Left renal pelvis (tissue), 4 donors: ENCODE measurements at places on chromosomes 2 and 18.

DNA sequence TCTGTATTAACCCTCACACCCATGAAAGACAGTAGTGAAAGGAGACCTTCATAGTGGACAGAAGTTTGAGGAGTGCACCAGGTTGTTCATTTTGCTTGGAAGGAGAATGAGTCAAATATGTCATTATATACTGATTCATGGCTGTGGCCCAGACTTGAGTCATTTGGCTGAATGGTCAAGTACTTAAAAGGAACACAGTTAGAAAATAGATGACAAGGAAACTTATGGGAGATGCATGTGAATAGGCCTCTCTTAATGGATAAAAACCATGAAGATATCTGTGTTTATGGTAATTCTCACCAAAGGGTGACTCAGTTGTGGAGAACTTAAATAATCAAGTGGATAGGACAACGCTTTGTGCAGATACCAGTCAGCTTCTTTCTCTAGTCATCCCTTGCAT lies 524.7 kb upstream of the CNTNAP5 start:
- no peak for DNase-seq

- no peak for DNase-seq
Observed at GRCh38 chr2:63780518-63781155, 61.1 kb upstream of the UGP2 start.

GRCh38 chr18:31679791-31680432 lies 4.5 kb downstream of the B4GALT6 start:
- DNase-seq: no peak

GRCh38 chr2:96923810-96924774 lies 54.2 kb upstream of the SEMA4C start:
- DNase-seq: no peak

- DNase-seq: no peak
Observed at GRCh38 chr2:218981881-218982585, 3.0 kb downstream of the FEV start.

- DNase-seq: no peak
Observed at GRCh38 chr2:28444956-28445355, 50.9 kb upstream of the PLB1 start.

DNA sequence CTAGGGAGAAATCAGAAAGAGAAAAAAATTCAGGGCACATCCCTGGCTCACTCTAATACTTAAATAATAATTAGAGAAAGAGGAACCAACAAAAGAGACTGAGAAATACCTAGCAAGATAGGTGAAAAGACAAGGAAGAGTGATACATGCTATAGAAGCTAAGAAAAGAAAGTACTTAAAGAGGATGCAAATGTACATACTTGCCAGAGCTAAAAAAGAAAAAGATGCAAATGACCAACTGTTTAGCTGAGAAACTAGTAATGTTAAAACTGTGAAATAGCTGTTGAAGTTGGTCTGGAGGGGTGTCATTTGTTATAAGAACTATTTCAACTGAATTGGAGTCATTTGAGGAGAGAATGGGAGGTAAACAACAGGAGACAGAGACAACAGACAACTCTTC lies 412.2 kb downstream of the SPAG16 start:
- no peak for DNase-seq

DNA sequence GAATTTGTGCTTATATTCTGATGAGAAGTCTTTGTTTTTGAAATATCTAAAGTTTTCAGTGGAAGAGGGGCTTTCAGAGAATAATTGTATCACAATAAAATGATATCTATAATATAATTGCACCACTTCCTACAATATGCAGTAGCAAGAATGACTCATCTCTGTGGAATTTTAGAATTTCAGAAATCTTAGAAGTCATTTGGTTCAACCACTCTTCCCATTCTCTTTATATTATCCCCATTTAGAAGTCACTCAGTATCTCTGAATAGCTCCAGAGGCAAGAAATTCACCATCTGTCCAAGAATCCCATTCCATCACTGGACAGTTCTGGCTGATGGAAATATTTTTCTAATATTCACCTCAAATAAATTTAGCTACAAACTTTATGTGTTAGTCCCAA lies 59.3 kb upstream of the CCDC68 start:
- no peak for DNase-seq

- no peak for DNase-seq
Observed at GRCh38 chr2:119541476-119541875, 2.8 kb upstream of the CFAP221 start.

GRCh38 chr2:214492152-214492551 lies 81.3 kb downstream of the VWC2L start:
- DNase-seq: no peak

DNA sequence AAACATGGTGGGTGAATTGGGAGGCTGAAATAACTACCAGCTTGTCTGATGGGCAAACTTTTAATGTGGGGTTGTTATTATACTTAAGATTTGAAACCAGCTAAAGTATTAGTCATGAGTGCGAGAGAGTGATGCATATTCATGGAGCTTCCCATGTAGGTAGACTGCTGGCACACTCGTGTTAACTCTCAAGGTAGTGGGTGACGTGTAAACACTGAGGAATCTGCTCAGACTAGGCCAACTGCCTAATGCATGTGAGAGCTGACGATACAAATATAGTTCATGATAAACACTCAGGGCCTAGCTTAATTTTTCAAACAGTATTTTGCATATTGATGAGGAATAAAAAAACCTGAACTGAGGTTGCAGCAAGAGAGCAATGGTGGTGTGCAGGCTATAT lies 1165.7 kb upstream of the PIK3C3 start:
- DNase-seq: no peak

DNA sequence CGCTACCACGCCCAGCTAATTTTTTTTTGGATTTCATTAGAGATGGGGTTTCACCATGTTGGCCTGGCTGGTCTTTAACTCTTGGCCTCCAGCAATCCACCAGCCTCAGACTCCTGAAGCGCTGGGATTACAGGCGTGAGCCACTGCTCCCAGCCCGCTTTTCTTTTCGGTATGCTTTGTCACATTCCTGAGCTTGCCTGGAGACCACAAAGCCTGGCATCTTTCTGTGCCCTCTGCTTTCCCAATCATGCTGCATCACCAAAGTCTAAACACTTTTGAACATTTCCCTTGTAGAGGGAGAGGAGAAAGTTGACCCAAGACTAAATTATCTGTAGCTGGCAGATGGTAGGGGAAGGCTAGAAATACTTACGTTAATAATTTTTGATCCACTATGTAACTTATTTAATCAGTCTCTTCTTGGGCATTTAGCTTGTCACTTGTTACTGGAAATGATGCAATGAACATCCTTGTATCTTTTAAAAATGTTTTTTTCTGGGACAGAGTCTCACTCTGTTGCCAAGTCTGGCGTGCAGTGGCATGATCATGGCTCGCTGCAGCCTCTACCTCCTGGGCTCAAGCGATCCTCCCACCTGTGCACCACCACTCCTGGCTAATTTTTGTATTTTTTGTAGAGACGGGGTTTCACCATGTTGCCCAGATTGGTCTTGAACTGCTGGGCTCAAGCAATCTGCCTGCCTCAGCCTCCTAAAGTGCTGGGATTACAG lies 2.7 kb upstream of the NPC1 start:
- no peak for DNase-seq

GRCh38 chr18:72187956-72188355 lies 356.2 kb downstream of the CBLN2 start:
- no peak for DNase-seq

- no peak for DNase-seq
Observed at GRCh38 chr18:57466745-57467409, 31.7 kb downstream of the ONECUT2 start.

GRCh38 chr2:82139979-82140611 lies 1835.5 kb upstream of the LRRTM1 start:
- DNase-seq: peak; percentile 41

GRCh38 chr2:96918754-96919550 lies 49.1 kb upstream of the SEMA4C start:
- DNase-seq: no peak

DNA sequence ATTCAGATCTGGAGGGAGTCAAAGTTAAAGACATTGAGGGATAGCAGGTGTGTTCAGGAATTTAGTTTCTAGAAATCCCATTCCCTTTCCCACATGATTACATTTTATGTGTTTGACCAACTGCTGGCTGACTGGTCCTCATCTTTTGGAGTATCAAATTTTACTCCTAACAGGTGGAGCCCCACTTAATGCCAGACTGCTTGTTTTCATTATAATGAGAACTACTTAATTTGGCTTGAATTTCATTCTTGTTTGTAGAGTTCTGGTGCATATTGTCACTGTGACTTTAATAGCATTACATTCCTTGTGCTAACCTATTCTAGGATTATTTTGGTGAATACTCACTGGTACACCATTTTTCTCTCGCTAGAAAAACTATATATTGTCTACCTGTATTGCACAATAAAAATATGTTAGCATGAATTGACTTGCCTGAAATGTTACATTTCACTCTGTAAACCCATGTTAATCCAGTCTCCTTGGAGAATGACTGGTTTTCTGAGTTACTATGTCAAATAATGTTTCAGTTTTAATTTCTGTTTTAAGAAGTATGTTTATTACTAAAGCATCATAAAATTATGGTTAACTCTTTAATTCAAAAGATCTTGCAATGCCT lies 98.2 kb downstream of the TANC1 start:
- no peak for DNase-seq

DNA sequence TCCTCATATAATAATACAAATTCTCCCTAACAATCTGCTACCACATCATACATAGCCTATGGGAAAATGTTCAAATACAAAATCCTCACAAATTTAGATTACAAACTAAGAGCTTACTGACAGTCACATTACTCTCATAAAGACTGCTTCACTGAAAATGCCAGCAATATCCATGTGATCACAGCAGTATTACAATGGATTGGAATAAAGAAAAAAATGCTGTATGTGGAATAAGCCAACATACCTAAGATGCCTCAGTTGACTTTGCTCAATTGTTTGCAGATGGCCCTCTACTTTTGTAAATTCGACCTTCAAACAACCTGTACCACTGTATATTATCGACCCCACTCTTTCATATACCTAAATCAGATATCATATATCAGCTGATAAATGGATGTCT lies 88.7 kb downstream of the DYM start:
- DNase-seq: no peak

DNA sequence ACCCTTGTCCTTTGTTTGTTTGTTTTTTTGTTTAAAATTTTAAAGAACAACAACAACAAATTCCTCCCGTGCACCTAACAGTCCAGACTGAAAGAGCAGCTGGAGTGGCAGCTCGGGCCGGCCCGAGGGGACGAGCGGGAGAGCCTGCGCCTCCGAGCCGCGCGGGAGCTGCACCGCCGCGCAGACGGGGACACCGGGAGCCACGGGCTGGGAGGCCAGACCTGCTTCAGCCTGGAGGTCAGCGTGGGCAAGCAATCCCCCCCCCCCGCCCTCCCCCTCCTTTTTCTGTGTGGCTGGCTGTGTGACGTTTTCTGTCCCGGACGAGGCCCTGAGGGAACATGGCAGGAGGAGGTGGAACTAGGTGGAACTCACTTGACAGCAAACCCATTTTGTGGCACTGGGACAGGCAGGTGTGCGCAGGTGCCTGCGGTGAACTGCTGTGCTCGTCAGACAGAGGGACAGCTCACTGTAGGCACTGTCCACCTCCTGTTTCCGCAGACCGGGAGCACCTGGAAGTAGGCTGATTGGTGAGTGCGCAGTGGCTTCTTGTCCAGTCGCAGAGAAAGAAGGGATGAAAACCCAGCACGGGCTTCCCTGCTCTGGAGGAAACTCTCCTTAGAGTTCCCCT lies 80.6 kb downstream of the MTCL1 start:
- no peak for DNase-seq

GRCh38 chr2:228527197-228527881 lies 345.9 kb upstream of the SPHKAP start:
- no peak for DNase-seq

GRCh38 chr2:69716555-69717120 lies 25.3 kb upstream of the ANXA4 start:
- DNase-seq: no peak

DNA sequence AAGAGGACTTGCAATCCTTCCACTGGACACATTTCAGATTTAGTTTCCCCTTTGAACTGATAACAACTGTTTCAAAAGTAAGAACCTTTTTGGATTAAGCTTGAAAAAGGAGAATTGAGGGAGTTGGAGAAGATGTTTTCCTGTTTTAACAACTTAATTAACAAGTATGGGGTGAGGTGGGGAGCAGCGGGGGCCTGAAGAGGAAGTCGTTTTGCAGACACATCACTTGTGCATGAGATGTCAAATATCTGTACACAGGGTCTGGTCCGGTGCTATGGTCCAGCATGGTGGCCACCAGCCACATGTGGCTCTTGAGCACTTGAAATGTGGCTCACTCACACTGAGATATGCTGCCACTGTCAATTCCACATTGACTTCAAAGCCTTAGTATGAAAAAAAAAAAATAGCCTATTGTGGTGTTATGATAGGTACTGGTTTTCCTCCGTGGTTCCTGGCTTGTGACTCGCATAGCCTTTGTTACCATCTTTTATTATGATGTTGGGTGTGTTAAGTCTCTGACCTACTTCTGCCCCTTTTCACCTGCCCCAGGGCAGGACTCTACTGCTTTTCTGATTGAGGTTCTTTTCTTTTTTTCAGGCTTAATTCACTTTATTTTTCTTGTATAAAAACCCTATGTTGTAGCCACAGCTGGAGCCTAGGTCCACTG lies 205.5 kb downstream of the BCL2 start:
- DNase-seq: no peak

DNA sequence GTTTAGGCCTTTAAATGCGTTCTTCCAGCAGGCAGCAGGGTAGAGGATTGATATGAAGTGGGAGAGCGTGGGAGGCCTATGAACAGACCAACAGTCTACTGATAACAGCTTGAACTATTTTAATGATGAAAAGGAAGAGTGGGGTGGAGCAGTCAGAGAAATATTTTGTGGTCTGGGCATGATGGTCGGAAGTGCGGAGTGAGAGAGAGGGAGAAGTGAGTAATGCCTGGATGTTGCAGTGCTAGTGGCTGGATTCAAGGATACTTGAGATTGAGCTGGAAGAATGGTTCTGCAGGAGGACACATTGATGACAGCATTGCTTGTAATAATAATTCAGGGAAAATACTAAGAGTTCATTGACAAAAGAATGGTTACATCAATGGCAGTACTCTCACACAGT lies 151.0 kb upstream of the DAPL1 start:
- DNase-seq: no peak

GRCh38 chr2:236673823-236674185 lies 104.2 kb downstream of the ACKR3 start:
- DNase-seq: no peak

DNA sequence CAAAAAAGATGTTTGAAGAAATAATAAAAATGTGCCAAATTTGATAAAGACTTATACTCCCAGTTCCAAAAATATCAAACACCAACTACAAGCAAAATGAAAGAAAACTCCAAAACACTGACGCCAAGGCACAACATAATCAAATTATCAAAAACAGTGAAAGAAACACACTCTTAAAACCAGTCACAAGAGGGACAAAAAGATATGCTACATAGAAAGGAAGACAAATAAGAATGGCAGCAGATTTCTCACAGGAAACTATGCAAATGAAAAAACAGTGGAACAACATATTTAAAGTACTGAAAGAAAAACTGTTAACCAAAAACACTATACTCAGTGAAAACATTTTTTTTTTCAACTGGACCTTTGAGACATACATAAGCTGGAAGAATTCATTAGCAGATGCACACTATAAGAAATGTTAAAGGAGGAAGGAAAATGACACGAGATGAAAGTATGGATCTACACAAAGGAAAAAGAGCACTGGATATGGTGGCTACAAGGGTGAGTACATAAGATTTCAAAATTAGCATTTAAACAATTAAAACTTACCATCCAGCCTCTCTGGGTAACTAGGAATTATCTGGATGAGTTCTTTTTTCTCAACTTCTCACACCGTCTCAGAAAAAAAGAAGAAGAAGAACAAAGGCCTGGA lies 94.0 kb upstream of the ACVR1C start:
- DNase-seq: no peak

- no peak for DNase-seq
Observed at GRCh38 chr2:123912171-123912570, 112.9 kb upstream of the CNTNAP5 start.
